ENCODE measurements at places on chromosomes 6 and 20. TPM values are rescaled to one million over a fixed set of nuclear protein-coding genes. Genes with fewer than 3 reads are reported as not detected.

CST2 gene
- not detected for total RNA-seq

MAK gene
- 0.47 TPM for total RNA-seq

SNX21 gene
- 0.89 TPM for total RNA-seq

TRIM27 gene
- 11.5 TPM for total RNA-seq

FIG4 gene
- total RNA-seq, result 3.3 TPM

EMILIN3 gene
- 0.22 TPM for total RNA-seq

SLC12A5 gene
- 1.3 TPM for total RNA-seq

RPP40 gene
- total RNA-seq, result 0.36 TPM

CLIC1 gene
- total RNA-seq, result 61.5 TPM

TPX2 gene
- total RNA-seq, result 0.85 TPM

PPDPF gene
- 249 TPM for total RNA-seq

DNA sequence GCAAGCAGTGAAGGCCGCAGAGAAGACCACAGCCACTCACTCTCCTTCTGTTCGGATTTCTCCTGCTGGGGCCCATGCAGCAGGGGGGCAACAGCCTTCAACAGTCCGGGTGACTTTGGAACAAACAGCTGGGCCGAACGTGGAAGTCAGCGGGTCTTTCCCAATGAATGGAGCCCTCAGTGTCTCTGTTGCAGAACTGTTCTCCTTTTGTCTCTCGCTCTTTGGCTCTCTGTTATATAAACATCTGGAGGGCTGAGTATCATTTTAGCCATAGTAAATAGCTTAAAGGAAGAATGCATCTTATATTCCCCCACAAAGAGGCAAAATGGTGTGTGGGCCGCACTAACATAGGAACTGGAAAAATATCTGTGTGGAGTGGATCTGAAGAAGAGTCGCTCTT, 136.7 kb upstream of the RALGAPA2 start:
- no peak for DNase-seq

DNA sequence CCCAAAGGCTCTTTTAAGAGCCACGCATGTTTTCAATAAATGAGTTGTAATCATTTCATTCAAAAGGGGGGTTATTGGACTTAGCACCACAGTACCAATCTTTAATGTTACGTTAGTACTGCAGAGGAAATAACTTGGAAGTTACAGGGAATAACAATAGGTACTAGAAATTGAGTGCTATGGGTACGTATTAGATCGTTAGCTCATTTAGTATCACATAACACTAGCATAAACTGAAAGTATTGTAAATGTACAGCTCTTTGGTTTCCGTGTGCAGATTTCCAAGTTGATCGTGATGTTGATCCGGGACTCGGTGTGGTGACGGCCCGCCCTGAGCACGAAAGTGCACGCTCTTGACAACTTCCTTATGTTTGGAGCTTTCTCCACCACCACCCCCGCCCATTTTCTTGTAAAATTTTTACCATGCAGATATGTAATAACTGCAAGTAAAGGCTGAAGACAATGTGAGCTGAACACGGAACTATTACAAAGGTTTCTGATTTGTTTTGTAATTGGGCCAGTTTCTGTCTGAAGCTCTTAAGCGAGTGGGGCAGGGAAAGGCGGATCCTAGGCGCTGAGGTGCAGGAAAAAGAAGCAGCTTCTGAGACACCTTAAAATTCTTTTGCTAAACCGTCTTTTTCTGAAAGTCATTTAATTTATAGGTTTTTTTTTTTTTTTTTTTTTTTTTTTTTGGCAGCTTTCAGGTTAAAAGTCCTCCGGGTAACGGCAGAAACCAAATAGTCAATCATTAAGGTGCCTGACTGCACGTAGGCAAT, 71.5 kb downstream of the HFE start:
- peak; percentile 54 for DNase-seq

GRCh38 chr20:57883761-57884160, 173.9 kb upstream of the PMEPA1 start:
- DNase-seq, result no peak

DNA sequence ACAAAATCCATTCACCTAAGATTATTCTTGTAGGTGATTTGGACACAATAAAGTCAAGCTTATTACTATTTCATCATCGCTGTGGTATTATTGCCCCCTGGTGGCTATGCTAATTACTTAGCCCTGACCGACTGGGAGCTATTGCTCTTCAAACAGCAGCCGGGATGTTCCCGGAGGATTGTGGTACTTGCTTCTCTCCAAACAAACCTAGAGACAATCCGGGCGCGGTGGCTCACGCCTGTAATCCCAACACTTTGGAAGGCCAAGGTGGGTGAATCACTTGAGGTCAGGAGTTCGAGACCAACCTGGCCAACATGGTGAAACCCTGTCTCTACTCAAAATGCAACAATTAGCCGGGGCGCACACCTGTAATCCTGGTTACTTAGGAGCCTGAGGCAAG, 15.4 kb upstream of the STMND1 start:
- DNase-seq, result no peak

GRCh38 chr6:29516108-29516507, 28.4 kb upstream of the MAS1L start:
- no peak for DNase-seq

- no peak for DNase-seq
Observed at GRCh38 chr6:105803442-105803841, 282.7 kb upstream of the PRDM1 start.

- DNase-seq, result no peak
Observed at GRCh38 chr6:131381709-131382093, 191.3 kb upstream of the ARG1 start.

DNA sequence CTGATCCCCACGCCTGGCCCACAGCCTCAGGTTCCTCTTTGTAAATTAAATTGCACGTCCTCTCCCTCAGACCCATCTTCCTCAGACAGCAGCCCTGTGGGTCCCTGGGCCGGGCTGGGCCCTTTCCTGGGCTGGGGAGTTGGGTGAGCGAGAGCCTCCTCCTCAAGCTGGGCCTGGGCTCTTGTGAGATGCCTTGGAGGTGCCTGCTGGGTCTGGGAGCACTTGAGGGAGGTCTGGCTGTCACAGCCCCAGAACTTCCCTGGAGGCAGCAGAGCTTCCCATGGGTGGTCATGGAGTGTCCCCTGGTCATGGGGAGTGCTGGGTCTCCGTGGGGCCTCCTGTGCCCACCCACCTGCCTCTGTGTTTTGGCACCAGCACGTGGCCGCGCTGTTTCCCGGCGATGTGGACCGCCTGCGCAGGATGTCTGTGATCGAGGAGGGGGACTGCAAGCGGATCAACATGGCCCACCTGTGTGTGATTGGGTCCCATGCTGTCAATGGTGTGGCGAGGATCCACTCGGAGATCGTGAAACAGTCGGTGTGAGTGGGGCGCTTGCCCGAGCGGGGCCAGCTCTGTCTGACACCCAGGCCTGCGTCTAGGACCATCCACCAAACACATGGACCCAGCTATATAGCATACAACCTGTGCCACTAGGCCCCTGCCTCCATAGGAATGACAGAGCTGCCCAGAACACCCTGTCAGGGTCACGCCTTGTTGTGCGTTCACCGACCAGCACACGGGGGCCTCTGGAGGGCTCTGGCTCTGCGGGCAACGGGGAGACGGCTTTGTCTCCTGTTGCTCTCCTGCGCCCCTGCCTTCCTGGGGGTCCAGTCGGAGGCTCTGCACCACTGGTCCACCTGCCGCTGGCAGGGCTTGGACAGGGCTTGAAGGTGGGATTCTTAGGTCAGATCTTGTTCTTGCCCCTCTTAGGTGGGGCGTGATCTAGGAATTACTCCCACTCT, 33.0 kb downstream of the PYGB start:
- no peak for DNase-seq

GRCh38 chr6:79673947-79674346, 42.8 kb downstream of the SH3BGRL2 start:
- DNase-seq, result no peak

DNA sequence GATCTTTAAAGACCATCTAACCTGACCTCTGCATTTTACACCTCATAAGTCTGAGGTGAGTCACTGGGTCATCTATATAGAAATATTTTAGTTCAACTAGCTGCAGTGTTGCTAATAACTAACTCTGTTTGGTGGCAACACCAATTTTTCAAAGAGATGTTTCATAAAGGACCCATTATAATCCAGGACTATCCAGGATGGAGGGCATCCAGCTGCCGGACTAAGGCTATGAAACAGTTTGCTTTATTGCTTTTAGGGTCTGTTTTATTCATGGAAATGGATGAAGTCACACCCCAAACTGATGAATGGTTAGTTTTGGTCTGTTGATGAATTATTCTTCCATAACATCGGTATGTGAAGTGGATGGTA, 204.2 kb upstream of the GMDS start:
- DNase-seq, result no peak

GRCh38 chr20:41694796-41695195, 76.6 kb upstream of the CHD6 start:
- no peak for DNase-seq

- no peak for DNase-seq
Observed at GRCh38 chr6:4872841-4873240, 96.6 kb downstream of the CDYL start.

DNA sequence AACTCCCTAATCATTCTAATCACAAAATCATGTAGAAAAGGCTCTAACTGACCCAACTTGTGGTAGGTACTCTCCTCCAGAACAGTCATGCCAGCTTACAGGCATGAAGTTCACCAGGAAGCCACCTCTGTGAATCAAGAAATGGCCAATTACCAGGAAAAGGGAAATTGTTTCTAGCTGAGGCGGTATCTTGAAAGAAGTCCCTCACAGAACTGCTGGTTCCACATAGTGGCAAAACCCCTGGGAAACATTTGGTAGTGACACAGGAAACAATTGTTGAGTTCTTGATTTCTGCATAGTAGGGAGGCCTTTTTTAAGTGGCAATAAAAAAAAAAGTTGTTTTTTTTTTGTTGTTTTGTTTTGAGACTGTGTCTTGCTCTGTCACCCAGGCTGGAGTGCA, 3.4 kb upstream of the ZHX3 start:
- no peak for DNase-seq

GRCh38 chr6:32833664-32834063, 4.9 kb downstream of the TAP2 start:
- no peak for DNase-seq

DNA sequence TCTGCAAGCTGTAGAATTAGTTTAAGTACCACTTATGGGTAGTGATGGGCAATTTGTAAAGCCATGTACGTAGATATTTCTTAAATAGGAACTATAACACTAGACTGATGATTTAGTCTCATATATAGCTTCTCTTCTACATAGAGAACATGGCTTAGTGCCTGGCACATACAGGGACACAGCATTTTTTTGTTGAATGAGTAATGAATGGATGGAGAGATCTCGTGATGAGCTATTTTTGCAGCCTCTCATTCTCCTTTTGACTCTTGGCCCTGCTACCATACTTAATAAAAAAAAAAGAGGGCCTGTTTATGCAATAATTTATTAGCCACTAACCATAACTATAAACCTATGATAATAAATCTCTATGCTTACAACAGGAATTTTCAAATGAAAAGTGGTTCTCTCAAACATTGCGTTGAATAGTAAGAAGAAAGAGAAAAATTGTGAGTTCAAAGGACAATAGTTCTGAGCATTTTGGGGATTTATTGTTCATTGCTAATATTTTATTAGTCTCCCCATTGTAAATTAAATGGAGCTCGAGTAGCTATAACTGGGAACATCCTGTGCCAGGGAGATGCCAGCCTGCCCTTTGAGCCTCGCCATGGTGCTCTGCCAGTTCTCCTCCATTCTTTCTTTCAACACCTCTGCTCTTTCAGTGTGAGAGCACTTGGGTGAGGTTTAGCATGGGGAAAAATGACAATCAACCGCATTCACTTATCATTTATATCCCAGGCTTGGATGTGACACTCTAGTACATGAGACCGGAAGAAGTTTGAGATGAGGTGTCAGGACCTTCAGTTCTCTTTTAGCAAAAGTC, 14.7 kb upstream of the RCAN2 start:
- DNase-seq, result no peak

GRCh38 chr6:10595731-10596664, 74.8 kb downstream of the GCNT2 start:
- DNase-seq, result no peak

- DNase-seq, result no peak
Observed at GRCh38 chr6:27940766-27941165, 16.3 kb upstream of the OR2B6 start.

DNA sequence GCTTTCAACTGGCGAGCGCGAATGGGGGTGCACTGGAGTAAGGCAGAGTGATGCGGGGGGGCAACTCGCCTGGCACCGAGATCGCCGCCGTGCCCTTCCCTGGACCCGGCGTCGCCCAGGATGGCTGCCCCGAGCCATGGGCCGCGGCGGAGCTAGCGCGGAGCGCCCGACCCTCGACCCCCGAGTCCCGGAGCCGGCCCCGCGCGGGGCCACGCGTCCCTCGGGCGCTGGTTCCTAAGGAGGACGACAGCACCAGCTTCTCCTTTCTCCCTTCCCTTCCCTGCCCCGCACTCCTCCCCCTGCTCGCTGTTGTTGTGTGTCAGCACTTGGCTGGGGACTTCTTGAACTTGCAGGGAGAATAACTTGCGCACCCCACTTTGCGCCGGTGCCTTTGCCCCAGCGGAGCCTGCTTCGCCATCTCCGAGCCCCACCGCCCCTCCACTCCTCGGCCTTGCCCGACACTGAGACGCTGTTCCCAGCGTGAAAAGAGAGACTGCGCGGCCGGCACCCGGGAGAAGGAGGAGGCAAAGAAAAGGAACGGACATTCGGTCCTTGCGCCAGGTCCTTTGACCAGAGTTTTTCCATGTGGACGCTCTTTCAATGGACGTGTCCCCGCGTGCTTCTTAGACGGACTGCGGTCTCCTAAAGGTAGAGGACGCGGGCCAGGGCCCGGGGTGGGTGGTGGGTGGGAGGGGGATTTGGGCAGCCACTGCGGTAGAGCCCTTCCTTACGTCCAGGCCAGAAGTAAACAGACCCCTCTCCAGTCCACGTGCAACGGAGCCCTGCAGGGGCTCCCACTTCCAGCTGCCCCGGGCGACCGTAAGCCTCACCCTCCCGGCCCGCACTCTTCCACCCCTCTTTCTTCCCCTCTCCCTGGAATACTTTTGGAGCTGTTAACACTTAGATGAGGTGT, 998 bp downstream of the BMP2 start:
- no peak for DNase-seq

DNA sequence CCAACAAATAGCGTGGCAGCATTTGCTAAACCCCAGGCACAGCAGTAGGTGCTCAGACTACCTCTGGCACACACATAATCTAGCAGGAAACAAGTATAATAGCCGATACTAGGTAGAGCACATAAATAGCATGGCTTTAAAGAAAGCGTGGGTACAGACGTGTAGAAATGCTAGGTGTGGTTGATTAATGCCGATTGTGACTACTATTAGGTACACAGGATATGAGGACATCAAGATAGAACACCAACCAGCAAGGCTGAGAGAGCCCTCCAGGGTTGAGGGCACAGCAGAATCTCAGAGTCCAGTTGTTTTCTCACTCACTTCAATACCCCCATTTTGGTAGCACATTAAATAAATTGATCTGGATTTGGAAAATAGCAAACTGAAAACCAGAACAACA, 100.5 kb downstream of the PKHD1 start:
- DNase-seq, result no peak

GRCh38 chr6:87724983-87725811, 23.2 kb upstream of the AKIRIN2 start:
- no peak for DNase-seq

GRCh38 chr20:4673371-4674001, 48.2 kb upstream of the PRND start:
- DNase-seq, result no peak
